Frontal cortex (tissue), 4 donors: ENCODE measurements at places on chromosomes 16 and 17.
A peak's percentile ranks its signal among the peaks of the same experiment; 100 is the strongest.

- DNase-seq: no peak
Measured at GRCh38 chr16:62067981-62068380, 31.7 kb upstream of the CDH8 start.

DNA sequence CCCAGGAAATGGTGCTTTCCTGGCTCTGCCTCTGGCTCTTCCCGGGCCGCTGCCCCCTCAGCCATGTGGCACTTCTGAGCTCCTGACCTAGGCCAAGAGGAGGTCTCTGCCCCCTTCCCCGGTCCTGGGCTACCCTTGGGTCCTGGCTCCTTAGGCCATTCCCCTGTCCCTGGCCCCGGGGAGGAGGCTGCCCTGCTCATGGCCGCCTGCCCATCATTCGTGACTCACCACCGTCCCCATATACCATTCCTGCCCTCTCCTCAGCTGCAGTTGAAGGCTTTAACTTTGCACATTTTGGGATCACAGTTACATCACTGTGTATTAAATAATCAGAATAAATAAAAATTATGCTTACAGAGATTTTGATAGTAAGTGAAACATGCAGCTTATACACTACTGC lies 69.0 kb downstream of the GRIN2A start:
- no peak for DNase-seq

GRCh38 chr17:72872396-72872795 lies 220.1 kb downstream of the SLC39A11 start:
- no peak for DNase-seq

DNA sequence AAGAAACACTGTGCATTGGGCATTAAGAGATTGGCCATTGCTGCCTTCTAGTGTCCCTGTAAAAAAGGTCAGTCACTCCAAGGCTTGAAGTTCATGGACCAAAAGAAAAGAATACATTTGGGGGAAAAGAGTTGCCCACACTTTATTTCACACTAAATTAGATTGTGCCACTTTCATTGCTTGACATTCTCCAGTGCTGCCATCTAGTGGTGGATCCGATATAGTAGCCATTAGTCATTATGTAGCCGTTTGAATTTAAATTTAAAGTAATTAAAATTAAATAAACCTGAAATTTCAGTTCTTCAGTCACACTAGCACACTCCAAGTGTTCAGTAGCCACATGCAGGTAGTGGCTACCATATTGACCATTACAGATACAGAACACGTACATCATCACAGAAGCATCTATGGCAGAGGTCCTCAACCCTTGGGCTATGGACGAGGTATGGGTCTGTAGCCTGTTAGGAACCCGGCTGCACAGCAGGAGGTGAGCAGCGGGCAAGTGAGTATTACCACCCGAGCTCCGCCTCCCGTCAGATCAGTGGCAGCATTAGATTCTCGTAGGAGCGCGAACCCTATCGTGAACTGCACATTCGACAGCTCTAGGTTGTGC lies 21.9 kb upstream of the CDH5 start:
- peak; percentile 47 for DNase-seq

- DNase-seq: no peak
Measured at GRCh38 chr16:25172831-25173230, 43.9 kb upstream of the AQP8 start.

- no peak for DNase-seq
Measured at GRCh38 chr17:59418732-59419166, 87.3 kb downstream of the YPEL2 start.

- no peak for DNase-seq
Measured at GRCh38 chr17:57602896-57603295, 142.2 kb downstream of the CCDC182 start.

DNA sequence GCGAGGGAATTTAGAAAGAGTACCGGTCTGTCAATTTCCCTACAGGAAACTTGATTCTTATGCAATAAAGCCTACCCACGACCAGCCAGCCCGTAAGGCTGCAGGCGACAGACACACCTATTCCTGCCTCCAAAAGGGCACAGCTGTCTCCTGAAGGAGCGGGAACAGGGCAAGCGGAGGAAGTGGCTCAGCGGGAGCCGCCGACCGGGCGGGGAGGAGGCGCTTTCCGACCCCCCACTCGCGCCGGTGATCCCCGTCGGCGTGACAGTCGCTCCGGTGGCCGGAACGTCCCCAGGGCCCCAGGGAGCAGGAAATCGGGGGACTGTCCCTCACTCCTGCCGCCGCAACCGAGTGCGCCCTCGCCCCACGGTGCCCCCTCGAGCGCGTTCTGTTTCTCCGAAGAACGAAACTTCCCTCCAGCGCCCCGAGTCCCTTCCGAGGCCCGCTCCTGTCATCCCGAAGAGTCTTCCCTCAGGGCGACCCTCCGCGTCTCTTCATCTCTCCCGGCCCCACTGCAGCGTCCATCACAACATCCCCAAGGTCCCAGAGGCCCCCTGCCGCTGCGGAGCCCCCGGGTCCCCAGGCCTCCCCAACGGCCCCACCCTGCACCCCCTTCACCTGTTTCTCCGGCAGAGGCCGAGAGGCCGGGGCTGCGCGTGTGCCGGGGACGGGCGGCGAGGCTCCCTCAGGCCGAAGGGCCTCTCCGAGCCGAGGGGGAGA lies 421 bp downstream of the STAT3 start:
- DNase-seq: no peak

DNA sequence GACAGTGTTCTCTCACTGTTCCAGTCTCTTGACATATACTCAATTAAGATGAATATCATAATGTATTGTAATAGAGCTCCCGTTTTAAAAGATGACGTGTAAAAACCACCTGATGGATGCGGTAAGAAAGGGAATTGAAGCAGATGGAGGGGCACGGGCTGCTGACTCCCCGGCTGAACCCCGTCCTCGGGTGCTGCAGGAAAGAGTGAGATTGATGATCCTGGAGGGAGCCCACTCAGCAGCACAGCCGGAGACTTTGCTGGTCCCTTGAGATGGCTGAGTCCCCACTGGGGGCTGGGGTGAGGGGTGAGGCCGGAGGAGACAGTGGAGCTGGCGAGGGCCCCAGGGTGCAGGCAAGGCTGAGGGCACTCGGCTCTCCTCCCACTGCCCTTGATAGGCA lies 217.4 kb downstream of the RPTOR start:
- no peak for DNase-seq

DNA sequence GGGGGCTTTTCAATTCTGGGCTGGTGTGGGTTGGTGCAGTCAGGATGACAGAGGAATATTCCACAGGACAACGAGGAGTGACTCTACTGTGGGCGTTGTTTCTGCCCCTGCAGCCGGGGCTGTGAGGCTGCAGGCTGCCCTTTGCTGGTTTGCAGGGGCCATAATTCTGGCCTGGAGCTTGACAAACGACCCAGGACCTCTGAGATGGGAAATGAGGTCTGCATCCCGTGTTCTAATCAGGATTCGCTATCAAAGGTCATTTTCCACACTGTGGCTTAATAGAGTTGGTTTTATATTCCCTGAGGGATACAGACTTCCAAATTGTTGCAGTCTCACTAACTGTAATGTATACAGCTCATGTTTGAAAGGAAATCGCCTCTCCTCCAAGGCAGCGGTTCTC lies 180.9 kb downstream of the RPTOR start:
- DNase-seq: no peak

- DNase-seq: no peak
Measured at GRCh38 chr17:55332296-55333041, 67.7 kb downstream of the HLF start.

GRCh38 chr16:17408296-17408695 lies 62.5 kb downstream of the XYLT1 start:
- no peak for DNase-seq

DNA sequence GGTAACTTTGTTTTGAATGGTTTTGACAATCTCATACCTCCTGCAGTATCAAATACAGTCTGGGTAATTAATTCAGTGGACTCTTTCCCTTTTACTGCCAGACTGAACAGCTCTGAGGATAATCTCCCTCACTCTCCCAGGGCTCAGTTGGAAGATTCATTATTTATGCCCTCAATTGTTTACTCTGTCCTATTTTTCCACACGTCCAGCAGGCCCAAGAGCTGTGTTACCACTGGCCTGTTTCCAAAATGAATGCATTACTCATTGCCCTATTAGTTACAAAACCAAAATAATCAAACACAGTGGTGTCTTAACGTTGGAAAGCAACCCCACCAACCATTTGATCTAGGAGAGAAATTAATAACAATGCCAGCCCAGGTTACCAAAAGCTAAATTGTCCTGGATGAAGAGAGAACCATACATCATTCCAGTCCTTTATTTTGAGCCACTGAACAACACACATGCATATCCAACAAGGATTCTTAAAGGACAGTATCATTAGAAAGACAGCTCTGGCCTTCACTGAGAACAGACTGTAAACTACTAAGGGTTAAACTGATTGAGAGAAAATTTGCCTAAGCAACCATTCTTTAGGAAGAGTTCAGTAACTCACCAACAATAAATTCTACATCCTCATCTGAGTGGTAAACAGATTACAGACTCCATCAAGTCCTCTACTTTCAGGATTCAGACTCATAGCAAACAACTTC lies 34.5 kb downstream of the FAM222B start:
- no peak for DNase-seq

GRCh38 chr17:18928628-18929125 lies 23.3 kb upstream of the SLC5A10 start:
- DNase-seq: no peak

DNA sequence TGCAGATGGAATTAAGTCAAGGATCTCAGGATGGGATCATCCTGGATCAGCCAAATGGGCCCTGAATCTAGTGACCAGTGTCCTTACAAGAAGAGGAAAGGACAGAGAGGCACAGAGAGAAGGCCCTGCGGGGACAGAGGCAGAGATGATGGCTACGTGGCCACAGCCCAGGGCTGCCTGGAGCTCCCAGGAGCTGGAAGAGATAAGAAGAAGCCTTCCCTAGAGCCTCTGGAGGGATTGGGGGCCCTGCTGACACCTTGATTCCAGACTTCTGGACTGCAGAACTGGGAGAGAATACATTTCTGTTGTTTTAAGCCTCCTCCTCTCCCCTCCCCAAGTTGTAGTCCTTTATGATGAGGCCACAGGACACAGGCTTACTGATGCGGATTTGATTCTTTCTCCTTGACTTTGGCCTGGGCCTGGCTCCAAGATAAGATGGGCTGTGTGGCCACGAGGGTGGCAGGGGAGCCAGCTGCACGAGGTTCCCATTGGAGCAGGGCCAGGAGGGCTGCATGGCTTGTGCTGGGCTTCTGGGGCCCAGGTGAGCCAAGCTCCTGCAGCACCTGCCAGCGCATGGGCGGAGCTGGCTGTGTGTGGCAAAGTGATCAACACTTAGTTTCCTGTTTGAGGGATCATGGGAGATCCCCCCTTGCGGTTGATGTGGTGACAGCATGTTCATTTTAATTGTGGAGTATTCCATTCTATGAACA lies 146.1 kb downstream of the IRF8 start:
- no peak for DNase-seq

DNA sequence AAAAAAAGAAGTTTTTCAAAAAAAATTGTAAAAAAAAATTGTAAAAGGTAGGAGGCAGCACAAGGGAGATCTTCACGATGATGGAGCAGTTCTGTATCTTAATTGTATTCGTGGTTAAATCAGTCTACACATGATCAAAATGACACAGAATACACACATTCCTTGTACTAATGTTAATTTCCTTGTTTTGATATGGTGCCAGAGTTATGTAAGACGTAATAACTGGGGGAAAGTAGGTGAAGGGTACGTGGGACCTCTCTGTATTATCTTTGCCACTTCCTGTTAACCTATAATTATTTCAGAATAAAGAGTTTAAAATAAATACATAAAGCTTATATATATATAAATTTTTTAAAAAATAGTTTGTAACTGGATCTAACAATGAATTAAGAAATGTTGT lies 36.8 kb downstream of the HELZ start:
- DNase-seq: no peak

- no peak for DNase-seq
Measured at GRCh38 chr17:10196384-10196895, 2.0 kb downstream of the GAS7 start.

DNA sequence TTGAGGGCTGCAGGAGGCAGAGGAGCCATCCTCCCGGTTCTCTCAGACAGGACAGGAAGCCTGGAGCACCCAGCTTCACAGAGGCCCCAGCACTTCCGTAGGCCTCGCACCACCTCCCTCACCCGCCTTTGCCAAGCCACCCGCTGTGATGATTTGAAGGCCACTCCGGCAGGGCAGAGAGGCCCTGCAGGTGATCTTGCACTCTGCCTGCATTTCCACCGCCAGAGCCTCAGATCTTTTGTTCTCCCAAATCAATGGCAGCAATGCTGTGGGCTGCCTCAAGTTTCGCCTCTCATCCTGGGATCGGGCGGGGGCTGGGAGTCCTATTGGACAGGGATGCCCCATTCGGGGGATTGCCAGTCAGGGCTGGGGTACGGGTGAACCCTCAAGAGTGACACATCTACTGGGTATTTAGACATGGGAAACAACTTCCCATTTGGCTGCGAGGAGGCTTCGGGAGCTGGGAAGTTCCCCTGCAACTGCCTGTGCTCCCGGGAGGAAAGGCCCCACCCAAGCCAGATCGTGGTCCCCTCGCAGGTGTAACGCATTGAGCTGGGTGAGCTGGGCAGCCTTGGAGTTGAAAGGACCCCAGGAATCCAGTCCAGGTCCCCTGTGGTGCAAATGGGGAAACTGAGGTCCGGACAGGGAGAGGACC lies 34.8 kb upstream of the PEMT start:
- DNase-seq: no peak

GRCh38 chr17:15999974-16000827 lies 577 bp downstream of the TTC19 start:
- DNase-seq: no peak

DNA sequence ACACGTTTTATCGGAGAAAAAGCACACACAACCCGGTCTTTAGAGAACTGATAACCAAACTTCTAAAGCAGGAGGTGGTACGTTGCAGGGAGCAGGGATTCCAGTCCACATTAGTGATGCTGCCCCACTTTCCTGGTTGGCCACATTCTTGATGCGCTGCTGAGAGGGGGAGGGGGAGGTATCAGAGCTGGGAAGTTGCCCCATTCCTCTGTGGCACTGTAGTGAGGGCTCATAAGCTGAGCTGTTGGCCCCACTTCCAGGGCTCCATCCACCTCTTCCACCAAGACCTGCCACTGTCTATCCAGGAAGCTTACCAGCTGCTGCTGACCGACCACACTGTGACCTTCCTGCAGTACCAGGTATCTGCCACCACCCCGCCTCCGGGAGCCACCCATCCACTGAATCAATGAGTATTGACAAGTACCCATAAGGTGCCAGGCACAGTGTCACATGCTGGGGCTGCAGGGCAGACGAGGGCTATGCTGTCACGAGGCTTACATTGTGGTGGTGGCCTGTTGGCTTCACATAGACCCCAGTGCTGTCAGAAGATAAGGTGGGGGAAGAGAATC lies 1.1 kb downstream of the TSEN54 start:
- DNase-seq: no peak

- no peak for DNase-seq
Measured at GRCh38 chr17:27356091-27356705, 62.3 kb downstream of the WSB1 start.

DNA sequence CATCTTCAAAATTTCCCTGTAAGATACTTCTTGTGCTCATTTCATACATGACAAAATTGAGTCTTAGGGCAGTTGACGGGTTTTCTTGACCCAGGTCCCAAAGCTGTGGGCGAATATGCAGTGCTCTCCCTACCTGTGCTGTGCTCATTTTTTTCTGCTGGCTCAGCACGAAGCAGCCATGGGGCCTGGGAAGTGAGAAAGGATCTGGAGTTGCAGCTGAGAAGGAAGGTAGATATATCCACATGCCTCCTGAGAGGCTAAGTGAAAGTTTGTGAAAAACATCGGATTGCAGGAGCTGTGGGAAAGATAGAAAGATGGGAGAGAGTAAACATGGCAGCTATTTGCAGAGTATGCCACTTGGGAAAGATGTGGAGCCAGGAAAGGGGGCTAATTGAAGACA lies 42.9 kb upstream of the MON1B start:
- DNase-seq: no peak

- DNase-seq: no peak
Measured at GRCh38 chr16:22326771-22327445, 29.7 kb downstream of the POLR3E start.
